ENCODE measurements at places on chromosomes 16 and 17.

DNA sequence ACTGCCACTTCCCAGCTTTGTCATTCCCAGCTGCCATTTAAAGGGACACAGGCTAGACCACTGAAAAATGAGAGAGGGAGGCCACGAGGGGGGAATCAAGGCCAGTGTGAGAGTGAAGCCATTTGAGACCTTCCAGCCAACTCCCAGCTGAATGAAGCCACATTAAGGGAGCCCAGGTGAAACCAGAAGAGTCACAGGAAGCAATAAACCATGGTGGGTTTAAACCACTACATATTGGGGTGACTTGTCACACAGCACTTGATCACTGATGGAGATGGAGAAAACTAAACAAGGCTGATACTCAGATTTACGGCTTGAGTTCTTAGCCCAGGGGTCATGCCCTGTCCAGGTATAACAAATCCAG, 2.8 kb upstream of the NUBP1 start:
- DNase-seq, result no peak

DNA sequence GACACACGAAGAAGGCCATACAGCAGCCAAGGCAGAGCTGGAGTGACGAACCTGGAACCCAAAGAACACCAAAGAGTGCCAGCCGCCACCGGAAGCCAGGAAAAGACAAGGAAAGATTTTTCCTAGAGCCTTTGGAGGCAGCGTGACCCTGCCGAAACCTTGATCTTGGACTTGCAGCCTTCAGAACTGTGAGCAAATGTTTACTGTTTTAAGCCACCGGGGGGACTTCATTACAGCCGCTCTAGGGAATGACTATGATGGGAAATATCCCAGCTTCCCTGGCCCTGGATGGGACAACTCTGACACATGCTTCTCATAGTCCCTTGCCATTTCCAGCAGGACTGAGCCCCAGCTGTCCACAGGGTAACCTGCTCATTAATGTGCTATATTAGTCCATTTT, 270.6 kb downstream of the HAPSTR1 start:
- DNase-seq, result no peak

DNA sequence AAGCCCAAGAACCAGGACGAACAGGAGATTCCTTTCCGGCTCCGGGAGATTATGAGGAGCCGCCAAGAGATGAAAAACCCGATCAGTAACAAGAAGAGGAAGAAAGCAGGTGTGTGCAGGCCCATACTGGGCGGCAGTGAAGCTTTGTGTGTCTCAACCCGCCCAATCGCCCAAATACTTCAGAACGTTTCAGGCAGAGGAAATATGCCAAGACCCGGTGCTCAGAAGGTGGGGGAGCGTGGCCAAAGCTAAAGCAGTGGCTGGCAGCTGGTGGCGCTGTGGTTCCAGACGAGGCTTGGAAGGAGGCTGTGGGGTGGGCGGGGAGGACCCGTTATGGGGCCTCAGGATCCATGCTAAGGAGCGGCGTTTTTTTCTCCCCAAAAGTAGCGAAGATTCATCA, 1.2 kb downstream of the CCDC137 start:
- DNase-seq, result peak; percentile 72

DNA sequence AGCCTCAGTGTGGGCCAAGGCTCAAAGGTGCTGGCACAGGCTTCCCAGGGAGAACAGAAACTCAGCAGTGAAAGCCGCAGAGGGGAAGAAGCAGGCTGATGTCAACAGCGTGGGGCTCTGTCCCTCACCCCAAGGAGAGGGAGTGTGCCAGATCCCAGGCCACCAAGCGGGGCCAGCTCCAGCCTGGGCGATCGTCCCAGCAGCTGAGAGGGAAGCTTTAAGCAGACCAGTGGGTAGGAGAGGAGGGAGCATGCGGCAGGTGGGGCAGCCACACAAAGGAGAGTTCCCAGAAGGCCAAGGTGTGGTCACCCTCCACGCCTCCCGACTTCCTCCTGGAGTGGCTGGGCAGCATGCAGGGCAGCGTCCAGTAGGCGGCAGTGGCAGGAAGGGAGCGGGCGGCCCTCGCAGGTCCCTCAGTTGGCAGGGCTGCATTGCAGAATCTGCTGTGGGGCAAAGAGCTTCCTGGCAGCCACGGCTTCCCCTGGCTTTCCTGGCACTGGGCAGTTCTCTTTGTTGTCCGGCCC, 6.0 kb downstream of the SYNGR2 start:
- DNase-seq, result no peak

GRCh38 chr17:28390141-28390540, 15.9 kb downstream of the SLC46A1 start:
- DNase-seq, result peak; percentile 66

- DNase-seq, result no peak
Observed at GRCh38 chr16:78675951-78676792, 576.7 kb downstream of the WWOX start.

GRCh38 chr16:21239646-21240045, 6.1 kb downstream of the ANKS4B start:
- peak; percentile 79 for DNase-seq

- no peak for DNase-seq
Observed at GRCh38 chr17:7022781-7023571, at the start of gene BCL6B. BCL6B (plus strand) TSS chr17:7023050; CDS start chr17:7023672, 622 bp downstream.
